ENCODE measurements at places on chromosomes 4 and X. TPM values are rescaled to one million over a fixed set of nuclear protein-coding genes. Genes with fewer than 3 reads are reported as not detected.

CXCL1 gene
- total RNA-seq: 81.3 TPM

TET2 gene
- total RNA-seq: 5.4 TPM

DMRTC1 gene
- total RNA-seq: not detected

GAGE12D gene
- not detected for total RNA-seq

TCEANC gene
- 5.4 TPM for total RNA-seq

ATOH1 gene
- not detected for total RNA-seq

TMEM31 gene
- not detected for total RNA-seq

COX18 gene
- 25.3 TPM for total RNA-seq

PPARGC1A gene
- total RNA-seq: 101 TPM

GBA3 gene
- total RNA-seq: 0.43 TPM

GRCh38 chr4:7519638-7520376 lies 85.1 kb upstream of the PSAPL1 start:
- no peak for DNase-seq

GRCh38 chr4:53633608-53634007 lies 42.3 kb upstream of the LNX1 start:
- DNase-seq: no peak

- no peak for DNase-seq
Observed at GRCh38 chrX:136755411-136755810, 25.3 kb downstream of the ARHGEF6 start.

DNA sequence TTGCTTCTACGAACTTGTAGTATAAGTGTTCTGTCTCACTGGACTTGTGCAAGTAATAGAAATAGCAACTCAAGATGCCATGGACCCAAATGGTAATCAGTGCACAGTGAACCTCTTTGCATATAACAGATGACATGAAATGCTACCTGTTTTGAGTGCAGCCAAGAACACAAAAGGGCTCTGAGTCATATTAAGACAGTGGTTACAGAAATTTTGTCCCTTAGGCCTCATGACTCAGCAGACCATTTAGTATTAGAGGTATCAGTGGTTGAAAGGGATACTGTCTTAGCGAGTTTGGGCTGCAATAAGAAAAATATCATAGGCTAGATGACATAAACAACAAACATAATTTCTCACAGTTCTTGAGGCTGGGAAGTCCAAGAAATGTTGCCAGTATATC lies 502.9 kb upstream of the PCDH10 start:
- no peak for DNase-seq

- no peak for DNase-seq
Observed at GRCh38 chr4:15873117-15873516, 65.4 kb downstream of the FGFBP1 start.

DNA sequence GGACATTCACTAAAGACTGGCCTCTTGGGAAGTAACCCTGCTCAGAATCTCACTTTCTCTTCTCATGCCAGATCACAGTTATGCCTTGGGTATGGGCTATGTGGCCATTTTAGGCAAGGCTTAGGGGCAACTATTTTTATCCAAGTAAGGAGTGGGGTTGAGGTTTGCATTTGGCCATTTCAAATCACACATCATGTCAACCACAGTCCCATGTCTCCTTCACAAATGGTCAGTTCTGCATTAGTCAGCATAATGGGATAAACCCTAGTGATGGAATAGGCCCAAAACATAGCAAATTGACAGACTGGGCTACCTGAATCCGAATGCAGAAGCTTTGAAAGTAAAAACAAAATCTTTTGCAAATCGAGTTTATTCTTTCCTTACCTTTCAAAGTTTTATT lies 827 bp upstream of the RTL3 start:
- DNase-seq: no peak

DNA sequence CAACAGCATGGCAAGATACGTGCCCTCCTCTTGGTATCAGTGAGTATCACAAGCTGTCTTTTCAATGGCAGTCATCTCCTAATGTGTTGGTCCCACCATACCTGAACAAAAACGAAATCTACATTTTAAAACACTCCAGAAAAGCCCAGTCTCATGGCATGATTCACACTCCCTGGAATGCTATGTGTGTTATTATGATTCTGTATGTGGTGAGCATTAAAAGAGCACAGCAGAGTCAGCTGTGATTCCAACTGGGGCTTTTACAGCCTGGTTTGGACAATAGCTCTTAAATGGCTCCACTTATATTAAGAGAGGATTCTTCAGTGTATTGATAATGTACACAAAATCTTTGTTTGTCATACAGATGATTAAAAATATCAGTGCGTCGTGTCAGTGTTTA lies 274.1 kb upstream of the GK2 start:
- no peak for DNase-seq

DNA sequence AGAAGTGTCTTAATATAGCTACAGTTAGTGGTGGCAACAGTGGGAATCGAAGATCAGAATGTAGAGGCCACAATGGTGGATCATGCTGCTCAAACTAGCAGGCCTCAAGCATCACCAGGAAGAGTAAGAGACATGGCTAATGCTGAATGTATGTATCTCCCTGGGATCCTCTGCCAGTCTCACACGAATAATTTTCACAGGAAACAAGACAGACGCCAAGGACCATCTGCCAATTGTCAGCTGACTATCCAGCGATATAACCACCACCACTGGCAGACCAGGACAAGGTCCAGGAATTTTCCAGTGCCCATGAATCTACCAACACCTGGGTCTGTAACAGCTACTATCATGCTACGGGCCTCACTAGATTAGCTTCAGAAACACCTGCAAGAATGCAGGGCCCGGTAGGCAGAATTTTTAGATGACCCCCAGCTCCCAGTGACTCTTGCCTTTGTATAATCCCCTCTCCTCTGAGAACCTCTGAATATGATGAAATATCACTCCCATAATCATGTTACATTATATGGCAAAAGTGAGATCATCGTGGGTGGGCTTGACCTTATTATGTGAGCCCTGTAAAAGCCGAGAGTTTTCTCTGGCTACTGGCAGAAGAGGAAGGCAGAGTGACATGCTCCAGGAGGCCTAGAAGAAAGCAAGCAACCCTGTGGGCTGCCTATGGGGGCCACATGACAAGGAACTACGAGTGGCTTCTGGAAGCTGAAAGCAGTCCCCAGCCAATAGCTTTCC lies 429.8 kb downstream of the BCOR start:
- no peak for DNase-seq

DNA sequence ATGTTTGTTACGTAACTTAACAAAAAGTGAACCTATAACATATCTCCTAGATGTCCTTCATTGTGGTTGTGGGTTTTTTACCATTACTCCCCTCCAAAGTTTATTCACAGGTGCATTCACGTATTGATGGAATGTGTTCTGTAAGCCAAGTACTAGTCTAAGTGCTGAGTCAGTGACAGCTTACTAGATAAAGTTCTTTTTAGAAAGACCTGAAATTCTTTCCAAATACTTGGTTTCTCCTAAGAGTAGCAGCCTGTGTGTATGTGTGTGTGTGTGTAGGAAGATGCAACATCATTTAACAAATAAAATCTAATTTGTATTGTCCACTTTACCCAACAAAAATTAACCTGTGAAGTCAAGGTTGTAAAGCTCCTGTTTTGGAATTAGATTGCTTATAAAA lies 22.1 kb downstream of the NAP1L5 start:
- DNase-seq: no peak

DNA sequence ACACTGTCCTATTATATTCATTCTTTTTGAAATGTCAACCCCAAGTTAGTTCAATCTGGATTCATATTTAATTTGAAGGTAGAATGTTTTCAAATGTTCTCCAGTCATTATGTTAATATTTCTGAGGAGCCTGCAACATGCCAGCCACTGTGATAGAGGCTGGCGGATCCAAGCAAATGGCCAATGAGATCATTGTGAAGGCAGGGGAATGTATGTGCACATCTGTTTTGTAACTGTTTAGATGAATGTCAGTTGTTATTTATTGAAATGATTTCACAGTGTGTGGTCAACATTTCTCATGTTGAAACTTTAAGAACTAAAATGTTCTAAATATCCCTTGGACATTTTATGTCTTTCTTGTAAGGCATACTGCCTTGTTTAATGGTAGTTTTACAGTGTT lies 1.6 kb downstream of the CXCL1 start:
- peak; percentile 46 for DNase-seq

- DNase-seq: no peak
Observed at GRCh38 chrX:151398346-151398745, 1.3 kb downstream of the VMA21 start.

Measured in SK-MEL-5 (cell line).